SW480 (cell line): ENCODE measurements at places on chromosomes 11 and 22.

- DNase-seq = no peak
Observed at GRCh38 chr11:6607190-6607795, 3.7 kb downstream of the ILK start.

GRCh38 chr11:67400942-67401494 lies 640 bp downstream of the PPP1CA start:
- DNase-seq = no peak

DNA sequence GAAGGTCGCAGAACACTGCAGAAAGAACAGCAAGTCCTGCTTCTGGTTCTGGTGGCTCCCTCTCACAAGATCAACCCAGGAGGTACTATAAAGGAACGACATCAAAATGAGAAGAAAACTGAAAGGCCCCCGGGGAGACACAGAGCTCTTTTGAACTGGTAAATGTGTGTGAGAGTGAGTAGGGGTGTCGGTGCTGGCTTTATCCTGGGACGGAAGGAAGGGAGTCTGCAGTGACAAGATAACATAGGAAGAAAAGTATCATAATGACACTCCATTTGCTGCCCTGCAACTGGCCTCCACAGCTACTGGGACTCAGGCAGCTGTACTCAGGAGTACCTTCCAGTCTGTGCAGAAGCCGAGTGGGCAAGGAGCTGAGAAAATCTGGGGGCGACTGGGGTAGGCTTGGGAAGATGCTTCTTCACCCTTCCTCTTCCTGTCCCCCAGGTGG lies 60.9 kb downstream of the ENTHD1 start:
- DNase-seq = no peak

DNA sequence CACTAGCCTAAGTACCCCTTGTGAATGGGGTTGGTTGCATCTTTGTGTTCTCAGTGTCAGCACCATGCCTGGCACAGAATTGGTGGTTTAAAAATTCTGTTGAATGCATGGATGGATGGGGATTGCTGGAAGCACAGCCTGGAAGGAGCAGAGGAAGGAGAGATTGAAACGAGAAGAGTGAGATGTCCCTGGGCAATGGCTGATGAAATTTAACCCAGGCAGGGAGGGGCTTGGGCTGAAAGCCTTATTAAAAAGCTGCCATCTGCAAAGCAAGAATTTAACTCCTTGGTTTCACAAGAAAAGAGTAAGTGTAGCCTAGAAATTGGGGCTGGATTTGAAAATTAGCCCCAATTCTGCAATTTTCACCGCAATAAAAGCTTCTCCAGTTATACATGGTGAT lies 126.7 kb downstream of the TEAD1 start:
- DNase-seq = no peak

DNA sequence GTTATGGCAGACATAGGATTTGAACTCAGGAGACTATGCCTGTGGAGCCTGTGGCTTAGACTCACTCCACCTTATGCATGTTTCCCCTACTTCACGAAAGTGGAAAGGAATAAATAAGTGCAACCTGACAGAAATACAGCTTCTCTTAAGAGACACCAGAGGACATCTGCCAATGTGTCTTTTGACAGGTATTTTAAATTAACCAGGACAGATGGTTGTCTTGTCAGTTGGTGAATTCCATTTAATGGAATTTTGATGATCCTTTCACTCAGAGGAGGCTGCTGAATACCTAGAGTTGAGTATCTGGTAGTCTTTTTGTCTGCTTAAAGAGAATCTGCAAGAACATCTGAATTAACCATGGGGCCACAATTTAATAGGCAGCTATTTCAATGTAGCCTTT lies 46.1 kb downstream of the NELL1 start:
- no peak for DNase-seq

DNA sequence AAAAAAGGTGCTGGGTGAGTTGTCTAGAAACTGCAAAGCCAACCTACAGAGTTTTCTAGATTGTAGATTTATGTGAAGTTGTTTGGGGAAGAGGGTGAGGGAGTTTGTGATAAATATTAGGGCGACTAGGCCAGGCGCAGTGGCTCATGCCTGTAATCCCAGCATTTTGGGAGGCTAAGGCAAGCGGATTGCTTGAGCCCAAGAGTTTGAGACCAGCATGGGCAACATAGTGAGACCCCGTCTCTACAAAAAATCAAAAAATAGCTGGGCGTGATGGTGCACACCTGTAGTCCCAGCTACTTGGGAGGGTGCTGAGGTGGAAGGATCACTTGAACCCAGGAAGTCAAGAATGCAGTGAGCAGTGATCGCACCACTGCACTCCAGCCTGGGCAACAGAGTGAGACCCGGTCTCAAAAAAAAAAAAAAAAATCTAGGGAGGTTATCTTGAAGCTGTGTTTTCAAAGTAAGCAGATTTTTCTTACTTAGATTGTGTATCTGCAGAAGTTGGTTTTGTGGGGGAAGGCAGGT lies 844 bp downstream of the APOL6 start:
- no peak for DNase-seq

DNA sequence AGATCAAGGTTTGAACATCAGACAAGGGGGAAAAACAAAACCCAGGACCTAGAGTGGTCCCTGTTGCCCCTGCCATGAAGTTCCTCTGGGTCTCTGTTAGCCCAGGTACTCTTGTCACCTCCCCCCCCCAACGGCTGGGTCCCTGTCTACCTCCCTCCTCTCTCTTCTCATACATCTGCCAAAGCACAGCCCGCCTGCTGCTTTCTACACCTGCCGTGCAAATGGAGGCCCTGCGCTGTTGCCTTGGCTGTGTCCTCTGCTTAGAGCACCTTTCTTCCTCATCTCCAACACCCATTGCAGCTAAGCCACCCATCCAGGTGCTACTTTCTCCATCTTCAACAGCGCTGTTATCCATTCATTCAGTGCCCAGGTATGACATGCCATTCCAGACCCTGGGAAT lies 99.2 kb downstream of the TP53I11 start:
- no peak for DNase-seq

DNA sequence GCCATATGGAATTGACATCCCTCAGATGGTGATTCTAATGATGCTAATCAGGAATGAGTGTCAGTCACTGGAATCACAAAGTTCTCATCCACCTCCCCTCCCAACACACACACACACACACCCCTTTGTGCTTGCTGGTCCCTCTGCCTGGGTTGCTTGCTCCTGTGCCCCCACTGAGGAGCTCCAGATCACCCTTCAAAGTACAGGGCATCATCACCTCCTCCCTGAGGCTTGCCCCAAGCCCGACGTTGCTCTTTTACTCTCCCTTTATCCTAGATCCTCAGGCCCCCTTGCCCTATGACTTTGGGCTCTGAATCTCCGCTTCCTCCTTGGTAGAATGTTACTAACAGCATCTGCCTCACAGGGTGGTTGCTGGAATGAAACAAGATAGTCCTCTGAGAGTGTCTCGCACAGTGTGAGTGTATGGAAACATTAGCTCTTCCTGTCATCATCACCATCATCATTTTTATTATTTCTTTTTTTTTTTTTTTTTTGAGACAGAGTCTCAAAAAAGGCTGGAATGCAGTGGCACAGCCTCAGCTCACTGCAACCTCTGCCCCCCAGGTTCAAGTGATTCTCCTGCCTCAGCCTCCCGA lies 3.4 kb downstream of the TOM1 start:
- no peak for DNase-seq

GRCh38 chr11:118565051-118565450 lies 680 bp downstream of the IFT46 start:
- no peak for DNase-seq

- DNase-seq = no peak
Observed at GRCh38 chr11:33932721-33933120, 40.8 kb upstream of the LMO2 start.

DNA sequence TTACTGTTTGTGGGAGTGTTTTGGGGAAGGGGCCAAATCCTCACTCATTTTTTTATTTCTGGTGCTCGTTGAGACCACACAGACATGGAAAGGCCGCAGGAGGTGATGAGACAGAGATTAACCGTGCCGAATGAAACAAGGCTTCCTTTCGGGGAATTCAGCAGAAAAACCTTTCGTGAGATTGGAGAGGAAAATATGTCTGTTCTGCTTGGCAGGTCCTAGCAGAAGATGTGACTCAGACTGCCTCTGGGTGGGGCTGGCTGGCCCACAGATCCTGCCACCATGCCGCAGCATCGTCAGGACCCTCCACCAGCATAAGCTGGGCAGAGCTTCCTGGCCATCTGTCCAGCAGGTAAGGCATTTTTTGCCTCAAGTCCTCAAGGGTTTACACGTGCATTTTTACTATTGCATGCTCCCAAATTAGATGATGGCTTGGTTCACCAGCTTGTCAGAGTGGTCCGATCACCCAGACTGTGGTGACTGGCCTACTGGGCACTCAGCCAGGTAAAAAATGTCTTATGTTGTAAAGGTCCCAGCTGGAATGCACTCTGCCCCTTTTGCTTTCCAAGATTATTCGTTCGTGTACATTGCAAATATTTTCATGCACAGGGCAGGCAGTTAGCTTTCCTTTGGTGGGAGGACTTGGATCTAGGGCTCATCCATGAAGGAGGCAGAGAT lies 1.5 kb downstream of the DDB2 start:
- DNase-seq = peak; percentile 63
